ENCODE measurements at places on chromosomes 16 and 17. TPM values are rescaled to one million over a fixed set of nuclear protein-coding genes. Genes with fewer than 3 reads are reported as not detected.

Gene BAIAP3
- polyA plus RNA-seq: 7.0 TPM

Gene GINS2
- polyA plus RNA-seq: 17.2 TPM

Gene KRTAP4-4
- not detected for polyA plus RNA-seq

Gene XYLT1
- polyA plus RNA-seq: 6.9 TPM

Gene KRT33A
- polyA plus RNA-seq: not detected

Gene GP1BA
- 2.2 TPM for polyA plus RNA-seq

Gene NTHL1
- 29.1 TPM for polyA plus RNA-seq

Gene FZD2
- polyA plus RNA-seq: 26.0 TPM

DNA sequence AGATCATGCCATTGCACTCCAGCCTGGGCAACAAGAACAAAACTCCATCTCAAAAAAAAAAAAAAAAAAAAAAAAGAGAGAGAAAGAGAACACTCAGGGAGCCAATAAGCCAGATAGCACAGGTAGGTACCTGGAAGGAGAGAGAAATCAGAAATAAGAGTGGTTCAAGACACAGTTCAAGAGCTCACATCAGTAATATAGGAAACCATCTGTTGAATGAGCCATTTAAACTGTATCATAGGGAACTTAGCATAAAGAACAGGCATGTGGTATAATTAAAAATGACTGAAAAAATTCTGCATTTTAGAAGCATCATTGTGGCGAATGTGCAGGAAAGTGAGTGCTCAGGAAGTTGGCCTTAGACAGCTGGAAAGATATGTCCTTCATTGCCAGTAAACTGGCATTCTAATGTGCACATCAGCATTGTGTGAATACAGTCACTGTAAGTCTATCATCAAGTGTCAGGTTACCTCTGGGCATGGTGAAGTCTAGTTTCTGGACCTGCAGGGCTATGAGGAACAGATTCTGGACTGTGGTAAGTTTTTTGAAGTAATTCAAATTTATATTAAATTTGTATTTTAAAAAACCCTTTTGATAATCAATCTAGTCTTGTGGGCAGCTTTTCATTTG lies 20.4 kb downstream of the KRT12 start:
- DNase-seq: no peak

GRCh38 chr16:57084257-57084770 lies 8.1 kb upstream of the CPNE2 start:
- DNase-seq: no peak

DNA sequence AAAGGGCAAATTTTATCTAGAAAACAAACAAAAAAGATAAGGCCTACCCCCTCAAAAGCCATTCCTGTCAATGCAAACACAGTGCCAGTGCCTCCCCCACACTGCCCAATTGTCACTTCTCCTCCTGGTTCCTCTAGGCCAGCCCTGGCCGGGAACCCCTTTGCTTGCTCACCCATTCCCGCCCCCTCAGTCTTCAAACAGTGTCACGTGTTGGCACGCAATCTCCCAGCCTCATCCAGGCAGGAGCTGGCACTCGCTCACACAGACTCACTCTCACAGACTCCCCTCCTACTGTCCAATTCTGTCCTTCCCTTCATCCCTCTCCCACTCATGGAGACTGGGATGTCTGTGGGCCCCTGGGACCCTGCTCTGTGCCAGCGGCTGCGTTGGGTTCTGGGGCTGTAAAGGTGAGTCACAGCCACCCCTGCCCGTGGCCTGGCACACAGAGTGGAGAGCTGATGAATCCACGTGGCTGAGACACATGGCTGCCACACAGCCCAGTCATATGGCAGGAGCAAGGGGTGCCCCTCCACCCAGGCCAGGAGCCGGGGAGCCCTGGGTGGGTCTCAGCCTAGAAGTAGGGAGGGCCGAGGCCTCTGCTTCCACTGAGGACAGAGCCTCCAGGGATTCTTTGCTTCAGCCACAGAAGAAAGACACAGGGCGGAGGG lies 54.8 kb downstream of the VAC14 start:
- DNase-seq: no peak

- DNase-seq: no peak
Measured at GRCh38 chr17:42669977-42670788, 6.6 kb downstream of the PLEKHH3 start.

DNA sequence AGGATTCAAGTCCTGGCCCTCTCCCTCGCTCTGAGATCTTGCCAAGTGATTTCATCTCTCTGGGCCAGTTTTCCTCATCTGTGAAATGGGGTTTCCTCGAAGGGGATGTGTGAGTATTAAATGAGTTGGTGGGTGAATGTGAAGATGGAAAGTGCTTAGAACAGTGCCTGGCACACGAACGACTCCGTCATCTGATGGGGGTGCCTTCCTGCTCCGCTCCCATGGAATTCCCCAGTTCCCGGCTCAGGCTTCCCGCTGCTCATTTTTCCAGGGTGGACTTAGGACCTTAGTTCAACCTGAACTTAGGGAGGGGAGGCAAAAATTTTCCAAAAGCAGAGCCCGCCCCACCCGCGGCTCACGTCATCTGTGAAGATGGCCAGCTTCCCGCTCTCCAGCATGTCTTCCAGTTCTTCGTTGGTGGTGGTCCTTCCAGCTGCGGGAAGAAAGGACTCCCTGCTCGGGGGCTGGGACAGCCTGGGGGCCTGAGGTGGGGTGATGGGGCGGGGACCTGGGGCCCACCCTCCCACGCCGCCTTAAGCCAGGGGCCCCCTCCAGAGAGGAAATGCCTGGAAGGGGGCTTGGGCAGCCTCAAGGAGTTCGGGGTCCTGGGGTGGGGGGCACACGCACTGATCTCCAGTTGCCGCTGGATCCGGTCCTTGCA lies 11.4 kb downstream of the HSD3B7 start:
- DNase-seq: no peak

- no peak for DNase-seq
Measured at GRCh38 chr17:3838206-3838605, 7.8 kb downstream of the NCBP3 start.

GRCh38 chr17:49739641-49740271 lies 24.2 kb downstream of the FAM117A start:
- DNase-seq: no peak

- DNase-seq: no peak
Measured at GRCh38 chr16:29876217-29876593, 13.2 kb upstream of the CDIPT start.

- DNase-seq: no peak
Measured at GRCh38 chr17:45171338-45172231, 9.9 kb downstream of the HEXIM2 start.

DNA sequence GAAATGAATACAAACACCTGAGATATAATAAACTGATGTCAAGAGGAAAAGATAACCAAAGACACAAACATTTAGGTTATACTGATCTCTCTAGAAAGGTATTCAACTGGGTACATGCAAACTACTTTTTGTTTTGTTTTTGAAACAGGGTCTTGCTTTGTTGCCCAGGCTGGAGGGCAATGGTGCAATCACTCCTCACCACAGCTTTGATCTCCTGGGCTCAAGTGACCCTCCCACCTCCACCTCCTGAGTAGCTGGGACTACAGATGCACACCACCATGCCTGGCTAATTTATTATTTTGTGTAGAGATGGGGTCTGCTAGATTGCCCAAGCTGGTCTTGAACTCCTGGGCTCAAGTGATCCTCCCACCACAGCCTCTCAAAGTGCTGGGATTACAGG lies 38.1 kb downstream of the TEKT5 start:
- DNase-seq: no peak

GRCh38 chr17:3669085-3669347 lies 404 bp downstream of the EMC6 start:
- no peak for DNase-seq

DNA sequence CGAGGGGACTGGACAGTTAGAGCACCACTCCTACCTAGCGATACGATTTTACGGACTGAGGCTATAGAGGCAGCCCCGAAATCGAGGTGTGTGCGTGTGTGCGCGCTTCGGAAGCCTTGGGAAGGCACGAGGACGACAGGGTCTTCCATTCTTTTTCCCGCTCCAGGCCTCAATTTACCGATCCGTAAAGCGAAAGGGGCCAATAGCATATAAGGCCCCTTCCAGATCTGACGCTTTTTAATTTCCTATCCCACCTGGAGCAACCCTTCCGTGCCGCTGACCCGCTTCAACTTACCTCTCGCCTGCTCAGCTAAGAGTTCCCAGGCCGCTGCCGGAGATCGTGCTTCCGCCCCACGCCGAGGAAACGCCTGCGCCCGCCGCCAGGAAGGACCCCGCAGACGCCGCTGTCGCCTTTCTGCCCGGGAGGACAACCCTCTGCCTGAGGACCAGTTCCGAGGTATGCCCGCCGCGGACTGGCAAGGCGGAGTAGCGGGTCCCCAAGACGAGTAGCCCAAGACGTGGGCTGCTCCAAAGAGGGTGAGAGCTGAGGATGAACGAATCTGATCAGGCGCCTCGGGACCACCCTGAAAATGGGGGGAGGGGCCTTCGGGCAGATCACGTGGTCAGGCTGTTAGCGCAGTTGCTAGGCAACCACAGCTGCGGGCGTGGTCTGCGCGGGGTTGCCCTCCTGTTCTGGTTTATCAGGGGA lies at the start of gene EFTUD2:
TSS of gene EFTUD2 (minus strand) at position 372 of the 709 bp plus-strand sequence. CDS start 4,924 bp downstream, outside the sequence.
- DNase-seq: peak; percentile 79

- no peak for DNase-seq
Measured at GRCh38 chr17:9244066-9245052, 223.0 kb downstream of the NTN1 start.

- DNase-seq: no peak
Measured at GRCh38 chr16:23635958-23636357, 5.2 kb downstream of the PALB2 start.

DNA sequence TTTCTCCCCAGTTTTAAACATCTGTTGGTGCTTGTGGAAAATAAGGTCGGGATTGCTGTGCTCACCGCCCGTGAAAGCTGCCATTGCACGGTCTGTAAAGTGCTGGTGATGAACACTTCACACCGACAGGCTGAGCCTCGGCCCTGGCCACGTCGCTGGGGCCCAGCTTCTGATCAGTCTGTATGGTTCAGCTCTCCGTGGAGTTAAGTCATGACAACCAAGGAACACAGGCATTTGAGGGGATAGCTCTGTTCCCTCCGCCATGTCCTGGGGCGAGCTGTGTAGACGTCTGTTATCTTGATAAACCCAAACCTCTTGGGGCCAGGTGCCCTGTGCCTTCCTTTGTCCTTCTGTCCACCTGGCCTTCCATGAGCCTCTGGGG lies 110.6 kb downstream of the METRNL start:
- DNase-seq: no peak

DNA sequence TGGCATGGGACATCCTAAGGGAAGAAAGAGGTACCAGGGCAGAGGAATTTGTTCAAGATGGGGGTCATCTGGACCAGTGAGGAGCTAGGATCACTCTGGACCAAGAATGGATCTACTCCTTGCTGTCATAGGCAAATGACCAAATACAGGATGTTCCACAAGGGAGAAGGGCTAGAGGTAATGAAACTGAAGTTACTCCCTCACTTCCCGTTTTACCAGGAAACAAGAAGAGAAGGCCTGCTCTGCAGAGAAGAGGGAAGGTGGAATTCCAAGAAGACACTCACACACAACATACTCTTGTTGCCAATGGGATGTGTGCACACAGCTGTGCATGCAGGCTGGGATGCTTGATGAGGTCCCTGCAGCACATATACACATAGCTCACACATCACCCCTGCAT lies 38.6 kb downstream of the NEUROD2 start:
- no peak for DNase-seq

GRCh38 chr16:67884684-67885083 lies at the start of gene NRN1L:
NRN1L (plus strand) TSS chr16:67884885; CDS start chr16:67884904, 19 bp downstream.
- DNase-seq: no peak

DNA sequence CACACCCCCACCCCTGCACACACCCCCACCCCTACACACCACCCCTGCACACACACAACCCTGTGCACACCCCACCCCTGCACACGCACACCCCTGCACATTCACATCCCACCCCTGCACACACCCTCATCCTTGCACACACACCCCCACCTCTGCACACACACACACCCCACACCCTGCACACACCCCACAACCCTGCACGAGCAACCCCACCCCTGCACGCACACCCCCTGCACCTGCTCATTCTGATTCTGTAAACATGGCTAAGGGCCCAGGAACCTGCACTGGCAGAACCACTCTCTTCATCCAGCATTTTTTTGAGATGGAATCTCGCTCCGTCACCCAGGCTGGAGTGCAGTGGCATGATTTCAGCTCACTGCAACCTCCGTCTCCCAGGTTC lies 18.1 kb downstream of the CHMP1A start:
- DNase-seq: no peak

DNA sequence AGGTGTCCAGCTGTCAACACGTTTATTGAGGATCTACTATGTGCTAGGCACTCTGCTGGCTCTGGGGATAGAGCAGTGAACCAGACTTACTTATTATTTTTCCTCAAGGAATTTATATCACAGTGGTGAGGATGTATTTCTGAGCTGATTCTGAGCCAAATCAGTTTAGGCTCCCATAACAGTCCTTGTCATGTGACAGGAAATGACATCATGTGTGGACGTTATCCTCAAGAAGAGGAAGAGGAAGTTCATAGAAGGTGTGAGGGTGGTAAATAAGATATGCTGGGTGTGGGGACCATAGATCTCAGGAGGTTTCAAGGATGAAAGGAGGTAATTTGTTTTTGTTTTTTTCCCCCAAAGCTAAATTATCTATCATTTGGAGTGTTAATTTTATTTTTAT lies 873.5 kb upstream of the EEF2KMT start:
- DNase-seq: no peak

DNA sequence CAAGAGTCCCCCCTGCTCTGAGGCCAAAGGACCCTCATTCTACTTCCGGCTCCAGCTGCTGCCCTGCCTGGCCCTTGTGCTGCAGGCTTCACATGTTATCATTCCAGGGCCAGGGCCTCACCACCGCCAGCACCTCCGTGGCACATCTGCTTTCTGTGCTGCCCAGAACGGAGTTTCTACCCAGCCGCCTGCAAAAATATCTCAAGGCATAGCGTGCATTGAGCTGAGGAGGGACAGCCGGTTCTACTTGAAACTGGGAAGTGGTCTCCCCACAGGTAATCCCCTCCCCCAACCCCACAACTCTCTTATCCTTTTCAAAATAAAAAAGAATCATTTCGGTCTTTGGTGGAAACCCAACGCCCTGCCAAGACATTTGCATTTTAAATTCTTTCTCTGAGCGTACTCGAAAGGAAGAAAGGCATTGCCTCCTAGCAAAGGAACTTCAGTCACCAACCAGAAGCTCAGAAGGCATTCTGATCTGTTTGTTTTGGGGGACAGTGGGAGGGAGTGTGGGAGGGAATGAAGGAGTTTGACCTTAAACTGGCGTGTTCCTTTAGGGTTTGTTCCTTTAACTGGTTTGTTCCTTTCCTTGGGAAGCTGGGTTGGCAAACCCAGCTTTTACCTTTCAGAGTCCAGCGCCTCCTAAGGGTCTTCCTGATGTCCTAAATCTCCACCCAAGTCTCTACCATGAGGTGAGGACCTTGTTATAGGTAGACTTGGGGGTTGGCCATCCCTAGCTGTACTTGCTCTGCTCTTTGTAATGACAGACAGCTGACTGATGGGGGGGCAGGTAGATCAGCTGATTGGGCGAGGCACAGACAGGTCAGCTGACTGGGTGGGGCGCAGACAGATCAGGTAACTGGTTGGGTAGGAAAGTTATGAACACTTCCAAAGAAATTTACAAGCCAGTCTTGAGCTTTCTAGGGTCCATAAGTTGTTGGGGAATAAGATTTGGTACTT lies 33.4 kb upstream of the PIK3R6 start:
- no peak for DNase-seq
